ENCODE measurements at places on chromosomes 3 and 15.

DNA sequence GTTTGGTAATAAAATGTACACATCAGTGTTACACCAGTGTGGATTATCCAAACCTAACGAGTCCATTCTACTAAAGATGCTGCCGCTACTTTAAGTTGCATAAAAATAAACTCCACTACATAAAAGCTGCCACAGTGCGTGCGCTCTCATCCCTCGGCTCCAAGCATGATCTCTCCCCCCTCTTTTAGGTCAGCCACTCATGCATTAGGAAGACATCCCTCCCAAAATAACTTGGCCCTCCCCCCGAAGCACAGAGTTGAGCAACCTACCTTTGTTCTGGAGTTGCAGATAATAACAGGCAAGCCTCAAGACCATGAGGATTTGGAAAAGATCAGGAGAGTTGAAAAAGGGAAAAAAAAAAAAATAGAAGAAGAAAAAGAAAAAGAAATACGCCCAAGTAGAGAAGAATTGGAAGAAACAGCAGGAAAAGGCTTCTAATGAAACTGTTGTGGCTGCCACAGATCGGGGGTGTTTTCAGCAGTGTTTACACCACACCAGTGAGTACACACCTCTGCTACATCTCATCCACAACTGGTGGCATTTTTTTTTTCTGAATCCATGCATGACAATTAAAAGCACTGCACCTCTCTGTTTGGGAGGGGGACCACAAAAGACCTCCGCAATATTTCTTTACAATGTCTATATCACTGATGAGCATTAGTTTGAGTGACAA is 339.2 kb downstream of the FOXP1 start:
- DNase-seq: no peak

DNA sequence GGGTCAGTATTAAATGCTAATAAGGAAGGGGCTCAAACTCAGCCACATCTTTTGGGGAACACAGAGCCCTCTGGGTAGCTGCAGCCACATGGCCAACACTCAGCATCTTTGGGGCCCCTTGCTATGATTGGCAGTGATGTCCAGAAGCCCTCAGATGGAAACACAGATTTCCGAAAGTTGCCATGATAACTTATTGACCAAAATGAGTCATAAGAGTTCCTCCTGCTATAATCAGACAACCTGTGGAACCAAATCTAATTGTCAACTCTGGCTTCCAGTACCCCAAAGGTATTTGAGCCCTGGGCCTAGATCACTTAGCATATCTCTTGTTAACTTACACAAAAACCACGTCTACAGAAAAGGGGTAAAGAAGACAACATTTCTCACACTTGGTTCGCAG is 392.2 kb downstream of the KCNH8 start:
- DNase-seq: no peak

GRCh38 chr3:3192286-3192675 is 12.8 kb upstream of the CRBN start:
- no peak for DNase-seq

- DNase-seq: no peak
These were observed 4.7 kb upstream of the CCDC54 start for GRCh38 chr3:107372506-107372905.

GRCh38 chr15:52080031-52080430 is 32.5 kb downstream of the BCL2L10 start:
- DNase-seq: no peak

GRCh38 chr3:113556316-113556945 is 24.1 kb downstream of the SIDT1 start:
- DNase-seq: no peak

DNA sequence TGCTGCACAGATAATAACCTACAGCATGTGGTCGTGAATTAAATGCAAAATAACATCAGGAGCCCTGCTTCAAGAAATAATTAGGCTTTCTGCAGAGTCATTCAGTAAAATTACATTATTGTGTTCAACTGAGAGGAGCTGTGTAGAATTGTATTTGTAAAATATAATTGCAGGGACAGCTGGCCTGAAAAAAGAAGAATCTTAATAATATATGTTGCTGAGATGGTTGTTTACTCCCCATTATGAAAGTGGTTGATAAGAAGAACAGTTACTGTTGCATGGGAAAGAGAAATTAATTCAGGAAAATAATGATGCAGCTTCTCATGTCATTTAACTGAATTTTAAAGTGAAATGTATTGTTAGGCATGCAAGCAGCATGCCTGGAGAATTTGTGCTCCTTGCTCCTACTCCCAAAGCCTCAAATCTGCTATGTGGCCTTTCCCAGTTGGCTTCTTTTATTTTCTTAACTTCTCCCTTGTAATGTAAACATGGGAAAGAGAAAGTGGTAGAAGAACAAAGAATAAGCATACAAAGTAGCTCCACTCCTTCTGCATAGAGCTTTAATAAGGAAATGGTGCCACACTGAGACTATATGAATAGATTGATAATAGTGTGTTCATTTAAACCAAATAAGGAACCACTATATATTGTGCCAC is 100.1 kb downstream of the VGLL3 start:
- DNase-seq: no peak

DNA sequence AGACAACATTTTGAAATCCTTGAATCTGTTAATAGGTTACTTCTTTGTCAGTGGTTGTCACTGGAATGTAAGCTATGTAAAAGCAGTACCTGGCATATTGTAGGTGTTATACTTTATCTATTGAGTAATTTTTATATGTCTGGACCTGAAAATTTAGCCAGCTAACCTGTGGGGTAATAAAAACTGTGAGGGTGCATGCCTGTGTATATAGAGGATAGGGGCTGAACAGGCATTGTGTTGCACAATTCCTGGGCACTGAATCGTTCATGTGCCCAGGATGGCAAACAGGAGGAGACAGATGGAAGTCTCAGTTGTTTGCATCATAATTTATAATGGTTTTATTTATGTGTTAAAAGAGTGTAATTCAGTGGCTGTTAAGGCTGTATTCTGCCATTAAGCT is 67.1 kb downstream of the ARMC8 start:
- no peak for DNase-seq

DNA sequence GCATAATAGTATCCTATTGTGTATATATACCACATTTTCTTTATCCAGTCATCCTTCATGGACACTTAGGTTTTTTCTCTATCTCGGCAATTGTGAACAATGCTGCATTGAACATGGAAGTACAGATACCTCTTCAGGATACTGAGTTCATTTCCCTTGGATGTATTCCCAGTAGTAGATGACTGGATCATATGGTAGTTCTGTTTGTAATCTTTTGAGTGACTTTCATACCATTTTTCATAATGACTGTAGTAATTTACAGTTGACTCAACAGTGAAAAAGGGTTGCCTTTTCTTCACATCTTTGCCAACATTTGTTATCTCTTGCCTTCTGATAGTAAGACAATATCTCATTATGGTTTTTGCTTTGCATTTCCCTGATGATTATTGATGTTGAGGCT is 21.8 kb downstream of the MYH15 start:
- DNase-seq: no peak

GRCh38 chr15:80491163-80491847 is 87.1 kb downstream of the ARNT2 start:
- DNase-seq: no peak

DNA sequence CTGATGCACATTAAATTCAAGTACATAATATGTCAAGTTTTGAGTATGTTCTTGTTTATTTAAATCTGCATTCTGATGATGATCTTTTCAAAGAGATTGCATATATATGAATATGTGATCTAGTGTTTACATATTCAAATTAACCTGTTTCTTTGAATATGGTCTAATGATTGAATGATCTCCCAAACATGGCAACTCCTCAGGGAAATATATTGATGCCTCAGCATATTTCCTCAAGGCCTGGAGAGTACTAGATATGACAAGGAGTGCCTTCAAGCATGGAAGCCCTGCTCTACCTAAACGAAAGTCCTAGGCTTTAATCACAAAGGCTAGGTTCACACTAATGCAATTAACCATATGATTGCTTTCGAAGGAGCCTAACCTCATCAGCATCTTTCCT is 532.8 kb downstream of the ZIC1 start:
- no peak for DNase-seq

DNA sequence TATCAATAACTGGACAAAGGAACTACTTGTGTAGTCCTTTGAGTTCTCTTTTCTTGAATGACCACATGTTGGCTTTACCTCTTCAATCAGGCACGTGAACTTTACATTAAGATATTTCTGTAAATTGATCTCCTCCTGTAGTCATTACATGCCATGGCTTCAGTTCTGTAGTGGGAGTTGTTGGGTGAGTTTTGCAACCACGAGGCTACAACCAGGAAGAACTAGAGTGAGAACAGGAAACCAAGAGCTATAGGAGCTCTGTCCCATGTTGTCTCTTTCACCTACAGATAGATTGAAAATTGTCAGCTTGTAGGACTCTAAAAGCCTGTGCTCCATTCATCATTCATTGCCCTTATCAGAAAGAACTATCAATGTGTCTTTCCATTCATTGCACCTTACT is 2.0 kb downstream of the RSRC1 start:
- no peak for DNase-seq

DNA sequence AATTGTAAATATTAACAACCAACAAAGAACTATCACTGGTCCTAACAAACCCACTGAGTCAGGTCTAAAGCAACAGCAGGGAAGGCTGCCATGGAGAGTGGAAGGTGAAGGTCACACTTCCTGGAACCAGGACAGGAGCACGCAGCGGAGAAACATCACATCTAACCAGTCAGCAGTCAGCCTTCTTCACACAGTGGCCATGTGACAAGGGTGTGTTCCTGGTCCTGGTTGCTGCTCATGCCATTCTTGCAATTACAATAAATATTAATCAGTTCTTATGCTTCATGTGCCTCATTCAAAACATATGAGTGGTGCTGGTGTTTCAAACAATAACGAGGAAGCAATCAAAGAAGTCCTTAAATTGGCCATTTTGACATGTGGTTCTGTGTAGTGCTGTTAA is 162.8 kb downstream of the ARRDC4 start:
- DNase-seq: no peak

DNA sequence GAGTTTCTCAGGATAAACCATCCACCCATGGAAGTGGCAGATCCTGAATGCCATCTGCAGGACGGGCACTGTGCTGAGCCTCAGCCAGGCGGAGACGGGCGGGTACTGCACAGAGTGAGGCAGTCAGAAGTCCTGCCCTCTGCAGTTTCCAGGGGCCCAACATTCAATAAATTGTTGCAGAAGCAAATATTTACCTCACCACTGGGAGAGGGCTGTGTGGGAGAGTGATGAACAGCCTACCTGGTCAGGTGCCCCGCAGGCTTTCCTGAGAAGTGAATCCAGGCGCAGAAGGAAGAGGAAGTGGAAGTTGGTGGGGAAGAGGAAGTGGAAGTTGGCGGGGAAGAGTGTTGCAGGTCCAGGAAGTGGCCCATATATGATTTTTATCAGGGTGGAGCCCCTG is 100.8 kb downstream of the SLCO3A1 start:
- no peak for DNase-seq

DNA sequence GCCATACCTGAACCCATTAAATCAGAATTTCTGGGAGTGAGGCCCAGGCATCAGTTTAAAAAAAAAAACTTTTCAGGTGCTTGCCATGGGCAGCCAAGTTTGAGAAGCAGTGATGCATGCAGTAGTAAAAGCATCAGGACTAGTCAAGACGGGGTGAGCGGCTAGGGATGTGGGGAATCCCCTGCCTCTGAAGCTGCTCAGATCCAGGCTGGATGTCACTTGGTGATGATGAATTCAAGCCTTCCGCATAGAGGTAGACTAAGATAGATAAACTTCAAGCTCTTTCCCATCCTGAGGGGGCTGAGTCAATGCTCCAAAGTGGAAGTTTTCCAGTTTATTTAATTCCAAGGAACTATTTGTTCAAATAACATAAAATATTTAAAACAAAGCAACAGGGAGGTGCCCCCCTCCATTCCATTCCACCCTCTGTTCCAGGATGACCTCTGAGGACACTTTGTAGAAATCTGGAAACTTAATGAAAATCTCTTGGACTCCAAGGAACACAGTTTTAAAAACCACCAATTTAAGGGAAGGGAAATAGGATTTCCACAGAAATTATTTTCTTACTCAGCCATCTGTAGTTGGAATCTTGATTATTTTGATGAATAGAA is 100.4 kb upstream of the NR2E3 start:
- DNase-seq: no peak

All from mesothelial cell of epicardium (in vitro differentiated cells).